Astrocyte (in vitro differentiated cells and primary cell): ENCODE measurements at places on chromosomes 1 and 21.

DNA sequence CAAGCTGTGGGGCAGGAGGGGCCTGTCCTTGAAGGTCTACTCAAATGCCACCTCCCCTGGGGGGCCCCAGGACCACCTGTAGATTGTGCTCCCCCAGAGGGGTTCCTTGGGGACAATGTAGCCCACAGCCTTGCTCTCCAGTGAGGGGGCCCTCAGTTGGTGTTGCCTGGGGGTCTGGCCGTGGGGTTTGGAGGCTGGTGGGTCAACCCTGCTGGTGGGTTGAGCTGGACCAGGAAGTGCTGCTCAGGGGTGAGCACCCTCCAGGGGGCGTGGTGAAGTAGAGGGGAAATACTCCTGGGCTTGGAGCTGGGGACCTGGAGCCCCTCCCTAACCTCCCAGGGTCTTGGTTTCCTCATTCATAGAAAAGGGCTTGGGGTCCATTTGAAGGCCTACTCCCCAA, 143.6 kb upstream of the WNT4 start:
- no peak for DNase-seq

GRCh38 chr1:165444897-165445370, at the start of gene RXRG:
TSS of gene RXRG (minus strand) at chr1:165445126. CDS start at chr1:165444893, 233 bp downstream.
- no peak for DNase-seq

- peak; percentile 93 for DNase-seq
These were observed 241.6 kb downstream of the PTPRC start for GRCh38 chr1:198880397-198880796.

DNA sequence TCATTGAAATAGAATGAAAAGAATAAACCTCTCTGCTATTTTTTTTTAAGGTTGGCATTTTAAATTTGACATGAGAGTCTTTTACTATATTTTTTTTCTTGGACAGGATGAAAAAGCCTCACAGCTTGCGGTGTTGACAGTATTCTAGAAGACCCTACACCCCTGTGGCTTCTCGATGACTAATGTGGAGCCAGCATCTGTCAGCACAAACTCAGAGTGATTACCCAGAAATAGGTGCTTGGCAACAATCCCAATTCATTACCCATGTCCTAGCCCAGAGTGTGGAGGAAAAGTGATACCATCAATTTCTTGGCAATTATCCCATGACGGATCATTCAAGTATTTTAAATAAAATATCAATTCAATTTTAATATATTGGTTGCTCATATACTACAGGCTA, 186.8 kb upstream of the MAP1LC3C start:
- DNase-seq = no peak

DNA sequence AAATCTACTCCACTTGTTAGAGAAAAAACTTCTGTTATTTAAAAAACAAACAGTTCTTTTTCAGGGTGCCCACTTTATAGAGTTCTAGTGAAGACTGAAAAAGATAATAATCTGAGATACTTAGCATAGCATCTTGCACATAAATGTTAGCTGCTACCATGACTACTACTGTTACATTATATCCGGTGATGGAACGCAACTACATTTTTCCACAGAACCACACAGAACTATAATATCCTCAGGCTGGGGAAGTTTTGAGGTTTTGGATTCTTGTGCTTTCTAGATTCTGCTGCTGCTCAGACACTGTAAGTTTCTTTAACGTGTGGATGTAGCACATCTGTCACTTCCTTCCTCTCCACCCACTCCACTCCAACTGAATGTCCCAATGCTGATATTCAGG, 110.3 kb downstream of the PTPN14 start:
- DNase-seq = peak; percentile 67

GRCh38 chr21:45533361-45533845, 8.8 kb downstream of the SLC19A1 start:
- no peak for DNase-seq

GRCh38 chr1:235391874-235392273, 24.6 kb downstream of the TBCE start:
- DNase-seq = no peak

DNA sequence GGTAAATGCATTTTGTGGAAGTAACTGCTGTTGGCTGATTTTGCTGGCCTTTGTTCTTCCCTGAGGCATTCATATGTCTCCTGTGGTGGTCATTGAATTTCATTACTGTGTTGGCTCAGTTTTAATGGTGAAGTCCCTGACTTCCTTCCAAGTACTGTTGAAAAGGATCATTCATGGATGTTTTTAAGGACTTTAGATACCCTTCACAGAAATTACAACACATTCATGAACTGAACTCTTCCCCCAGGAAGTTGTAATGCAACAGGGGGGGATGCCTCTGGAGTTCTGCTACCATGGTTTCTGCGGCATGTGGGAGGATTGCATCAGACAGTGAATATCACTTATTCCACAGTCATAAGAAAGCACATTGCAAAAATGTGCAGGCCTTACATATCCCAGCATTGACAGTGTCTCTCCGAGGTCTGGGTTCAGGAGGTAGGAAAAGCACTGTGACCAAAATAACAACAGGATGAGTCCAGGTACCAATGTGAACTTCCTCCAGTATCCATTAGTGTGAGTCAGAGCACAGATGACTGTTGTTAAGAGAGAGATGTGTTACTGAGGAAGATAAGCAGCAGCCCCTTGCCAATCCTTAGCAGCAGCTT, 2.1 kb upstream of the RAB3GAP2 start:
- peak; percentile 60 for DNase-seq

DNA sequence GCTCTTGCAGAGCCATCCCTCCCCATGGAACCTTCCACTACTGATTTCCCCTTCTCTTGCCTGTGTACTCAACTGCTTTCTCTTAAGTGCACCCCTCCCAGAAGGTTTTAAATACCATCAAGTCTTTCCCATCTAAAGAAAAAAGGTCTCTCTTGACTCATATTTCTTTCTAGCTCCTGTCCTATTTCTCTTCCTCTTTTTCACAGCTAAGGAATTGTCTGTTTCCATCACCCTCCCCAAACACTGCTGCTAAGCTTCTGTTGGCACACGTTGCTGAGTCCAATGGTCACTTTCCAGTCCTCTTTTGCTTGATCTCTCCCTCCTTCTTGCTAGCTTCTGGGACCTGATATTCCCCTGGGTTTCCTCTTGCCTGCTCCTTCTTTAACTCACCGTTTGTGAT, 13.3 kb upstream of the GNL2 start:
- DNase-seq = no peak

DNA sequence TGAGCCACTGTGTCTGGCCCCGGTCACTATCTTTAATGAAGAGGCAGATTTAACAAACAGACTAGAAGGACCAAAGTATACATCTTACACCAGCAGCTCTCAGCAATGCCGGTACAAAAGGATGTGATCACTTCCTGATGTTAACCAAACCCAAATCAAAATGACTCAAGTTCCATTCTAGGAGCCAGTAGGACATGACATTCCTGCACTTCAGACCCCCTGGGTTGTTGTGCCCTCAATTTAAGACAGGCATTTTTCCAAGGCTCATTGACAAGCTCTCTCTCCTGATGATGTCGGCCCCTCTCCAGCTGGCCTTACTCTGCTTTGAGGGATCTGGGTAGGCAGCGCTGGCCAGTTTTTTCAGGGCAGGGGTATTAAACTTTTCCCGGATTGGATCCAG, 35.1 kb downstream of the YARS1 start:
- no peak for DNase-seq

GRCh38 chr1:97668945-97669344, 251.9 kb downstream of the DPYD start:
- DNase-seq = peak; percentile 64

DNA sequence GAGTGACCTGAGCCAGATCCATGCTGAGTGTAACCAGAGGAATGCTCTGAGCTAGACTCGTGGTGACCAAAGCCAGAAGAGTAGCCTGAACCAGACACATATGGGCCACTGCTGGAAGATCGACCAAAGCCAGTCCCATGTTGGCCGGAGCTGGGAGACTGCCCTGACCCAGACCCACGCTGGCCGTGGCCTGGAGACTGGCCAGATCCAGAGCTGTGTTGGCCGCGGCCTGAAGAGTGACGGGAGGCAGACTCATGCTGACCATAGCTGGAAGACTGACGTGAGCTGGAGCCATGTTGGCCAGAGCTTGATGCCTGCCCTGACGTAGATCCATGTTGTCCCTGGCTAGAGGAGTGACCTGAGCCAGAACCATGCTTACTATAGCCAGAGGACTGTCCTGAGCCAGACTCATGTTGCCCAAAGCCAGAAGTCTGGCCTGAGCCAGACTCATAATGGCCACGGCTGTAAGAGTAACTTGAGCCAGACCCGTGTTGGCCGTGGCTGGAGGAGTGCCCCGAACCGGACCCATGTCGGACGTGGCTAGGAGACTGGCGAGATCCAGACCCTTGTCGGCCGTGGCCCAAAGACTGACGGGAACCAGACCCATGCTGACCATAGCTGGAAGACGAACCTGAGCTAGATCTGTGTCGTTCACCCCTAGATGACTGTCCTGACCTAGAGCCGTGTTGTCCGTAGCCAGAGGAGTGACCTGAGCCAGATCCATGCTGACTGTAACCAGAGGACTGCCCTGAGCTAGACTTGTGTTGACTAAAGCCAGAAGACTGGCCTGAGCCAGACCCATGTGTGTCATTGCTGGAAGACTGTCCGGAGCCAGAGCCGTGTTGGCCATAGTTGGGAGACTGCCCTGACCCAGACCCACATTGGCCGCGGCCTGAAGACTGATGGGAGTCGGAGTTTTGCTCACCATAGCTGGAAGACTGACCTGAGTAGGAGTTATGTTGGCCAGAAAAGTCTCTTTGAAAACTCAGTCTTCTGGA, 3.5 kb downstream of the HRNR start:
- no peak for DNase-seq

DNA sequence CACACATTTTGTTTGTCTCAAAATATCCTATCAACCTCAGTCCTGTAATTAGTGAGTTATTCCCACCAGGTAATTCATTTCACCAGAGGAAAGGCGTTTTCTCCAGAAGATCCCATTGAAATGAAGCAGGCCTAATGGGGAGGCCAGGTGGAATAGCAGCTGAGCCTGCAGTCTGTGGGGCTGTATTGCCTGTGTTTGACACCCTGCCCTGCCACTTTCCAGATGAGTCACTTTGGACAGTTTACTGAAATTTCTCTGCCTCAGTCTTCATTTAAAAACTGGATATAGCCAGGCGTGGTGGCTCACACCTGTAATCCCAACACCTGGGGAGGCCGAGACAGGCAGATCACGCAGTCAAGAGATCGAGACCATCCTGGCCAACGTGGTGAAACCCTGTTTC, 78.1 kb upstream of the PPP2R5A start:
- no peak for DNase-seq

- DNase-seq = no peak
These were observed 91.2 kb downstream of the ENAH start for GRCh38 chr1:225561675-225562074.

DNA sequence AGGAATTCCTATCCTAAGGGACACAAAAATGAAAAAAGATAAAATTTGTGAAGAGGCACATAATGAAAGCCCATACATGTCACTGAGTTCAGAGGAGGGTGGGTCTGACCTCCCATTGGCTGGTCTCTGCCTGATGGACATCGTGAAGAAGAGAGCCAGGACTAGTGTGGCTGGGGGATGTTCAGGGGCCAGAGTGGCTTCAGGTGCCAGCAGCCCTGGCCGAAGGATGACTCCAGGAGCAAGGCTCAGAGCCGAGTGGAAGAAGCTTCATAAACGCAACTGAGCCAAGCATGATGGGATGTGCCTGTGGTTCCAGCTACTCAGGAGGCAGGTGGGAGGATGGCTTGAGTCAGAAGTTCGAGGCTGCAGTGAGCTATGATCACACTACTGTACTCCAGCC, 56.9 kb upstream of the ATP5PO start:
- no peak for DNase-seq

DNA sequence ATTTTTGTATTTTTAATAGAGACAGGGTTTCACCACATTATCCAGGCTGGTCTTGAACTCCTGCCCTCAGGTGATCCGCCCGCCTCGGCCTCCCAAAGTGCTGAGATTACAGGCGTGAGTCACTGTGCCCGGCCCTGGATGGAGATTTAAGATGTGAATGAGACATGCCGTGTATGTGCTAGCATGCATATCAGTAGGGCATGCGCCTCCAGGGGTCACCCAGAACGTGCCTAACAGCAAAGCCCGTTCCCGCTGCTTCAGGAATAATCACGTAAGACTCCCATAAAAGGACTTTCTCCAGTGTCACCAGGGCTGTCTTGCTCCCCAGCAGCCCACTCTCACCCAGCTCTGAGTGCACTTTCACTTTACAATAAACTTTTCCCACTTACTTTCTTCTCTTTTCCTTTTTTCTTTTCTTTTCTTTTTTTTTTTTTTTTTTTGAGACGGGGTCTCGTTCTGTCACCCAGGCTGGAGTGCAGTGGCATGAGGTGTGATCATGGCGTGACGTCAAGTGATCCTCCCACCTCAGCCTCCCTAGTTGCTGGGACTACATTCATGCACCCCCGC, 46.9 kb upstream of the DISP3 start:
- no peak for DNase-seq

DNA sequence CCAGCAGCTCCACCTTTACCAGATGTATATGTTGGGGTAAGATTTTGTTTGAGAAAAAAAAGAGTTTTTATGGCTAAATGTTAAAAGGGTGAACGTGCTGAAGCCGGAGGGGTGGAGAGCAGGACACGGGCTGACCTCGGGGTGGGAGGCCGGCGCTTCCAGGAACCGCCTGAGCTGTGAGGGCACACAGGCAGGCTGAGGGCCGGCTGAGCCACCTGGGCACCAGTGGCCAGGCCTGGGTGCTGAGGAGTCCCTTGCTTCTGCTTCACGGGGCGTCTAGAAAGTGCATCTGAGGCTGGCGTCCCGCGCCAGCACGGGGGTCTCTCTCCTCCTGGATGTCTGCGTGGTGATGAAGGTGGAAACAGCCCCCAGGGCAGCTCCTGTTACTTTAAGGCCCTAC, 33.6 kb upstream of the ADARB1 start:
- DNase-seq = no peak

GRCh38 chr1:242187816-242188215, 188.9 kb upstream of the MAP1LC3C start:
- no peak for DNase-seq

DNA sequence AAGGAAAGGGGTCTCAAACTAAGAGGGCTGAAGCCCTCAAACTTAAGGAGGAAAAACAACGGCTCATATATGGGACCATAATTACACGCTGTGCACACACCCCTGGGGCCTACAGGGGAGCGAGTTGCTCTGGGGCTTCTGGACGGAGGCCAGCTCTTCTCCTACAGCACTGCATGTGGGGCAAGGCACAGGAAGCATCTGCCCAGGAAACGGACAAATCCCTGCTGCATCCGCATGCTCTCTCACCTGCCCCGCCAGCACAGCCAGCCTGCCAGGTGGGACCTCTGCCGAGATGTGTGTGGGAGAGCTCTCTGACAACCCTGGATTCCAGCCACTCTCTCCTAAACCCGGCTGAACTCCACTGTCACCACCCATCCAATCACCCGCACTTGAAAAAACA, 54.1 kb downstream of the MRPL37 start:
- peak; percentile 58 for DNase-seq
